ENCODE measurements at places on chromosomes 7 and 10.

- DNase-seq, result no peak
Observed at GRCh38 chr7:139541600-139542307, 18.3 kb downstream of the CLEC2L start.

GRCh38 chr7:79227044-79227443 is 226.4 kb downstream of the MAGI2 start:
- no peak for DNase-seq

DNA sequence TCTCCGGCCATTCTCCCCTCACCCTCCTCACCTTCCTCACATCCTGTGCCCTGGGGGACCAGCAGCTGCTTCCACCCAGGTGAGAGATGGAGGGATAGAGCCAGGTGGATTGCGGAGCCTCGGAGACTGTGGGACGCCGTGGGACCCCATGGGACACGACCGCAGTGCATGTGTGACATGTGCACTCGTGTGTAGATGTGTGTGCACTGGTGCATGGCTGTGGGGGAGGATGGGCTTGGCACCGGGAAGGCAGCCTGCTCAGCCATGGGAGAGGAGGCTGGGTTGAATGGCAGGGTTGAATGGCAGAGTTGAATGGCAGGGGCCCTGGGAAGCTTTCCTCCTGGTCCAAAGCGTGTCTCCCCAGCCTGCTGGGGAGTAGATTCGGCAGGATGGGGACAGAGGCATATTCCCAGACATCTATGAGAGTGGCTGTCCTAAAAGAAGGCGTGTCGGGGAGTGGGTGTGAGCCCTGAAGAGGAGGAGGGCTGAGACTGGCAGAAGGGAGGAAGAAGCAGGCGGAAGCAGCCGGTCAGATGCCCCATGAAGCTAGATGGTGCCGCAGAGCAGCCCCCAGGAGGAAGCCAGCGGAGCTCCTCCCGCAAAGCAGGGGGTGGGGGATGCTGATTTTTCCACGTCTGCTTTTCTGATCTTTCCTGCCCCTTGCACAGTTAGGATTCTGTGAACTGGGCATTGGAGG is 815 bp downstream of the GIMAP8 start:
- no peak for DNase-seq

- peak; percentile 35 for DNase-seq
Observed at GRCh38 chr10:60237977-60238758, 151.5 kb downstream of the ANK3 start.

DNA sequence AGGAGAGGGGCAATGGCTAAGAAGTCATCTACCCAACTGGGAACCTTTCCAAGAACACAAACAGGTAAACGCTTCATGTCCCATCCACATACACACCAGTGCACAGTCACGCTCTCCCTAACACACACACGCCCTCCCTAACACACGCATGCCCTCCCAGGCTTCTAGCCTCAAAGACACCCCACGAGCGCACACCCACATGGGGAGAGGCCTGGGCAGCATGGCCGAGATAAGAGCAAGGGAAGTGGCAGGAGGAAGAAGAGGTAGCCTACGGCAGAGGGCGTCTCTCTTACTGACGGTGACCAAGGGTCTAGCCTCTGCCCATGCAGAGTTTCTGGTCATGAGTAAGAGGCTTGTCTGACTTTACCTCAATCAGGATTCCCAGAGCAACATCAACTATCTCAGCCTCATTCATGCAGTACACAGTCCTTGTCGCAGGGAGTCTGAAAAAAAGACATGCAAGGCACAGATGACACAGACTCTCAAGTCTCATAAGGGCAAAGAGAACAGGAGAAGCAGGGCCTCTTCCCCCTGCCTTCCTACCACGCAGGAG is 3.1 kb downstream of the CYREN start:
- no peak for DNase-seq

- DNase-seq, result no peak
Observed at GRCh38 chr7:88758381-88759229, 895 bp upstream of the ZNF804B start.

GRCh38 chr7:31028417-31028992 is 23.6 kb upstream of the ADCYAP1R1 start:
- DNase-seq, result no peak

GRCh38 chr7:44213877-44214388 is 13.2 kb downstream of the YKT6 start:
- no peak for DNase-seq

GRCh38 chr7:15885678-15886077 is 199.2 kb upstream of the MEOX2 start:
- no peak for DNase-seq

DNA sequence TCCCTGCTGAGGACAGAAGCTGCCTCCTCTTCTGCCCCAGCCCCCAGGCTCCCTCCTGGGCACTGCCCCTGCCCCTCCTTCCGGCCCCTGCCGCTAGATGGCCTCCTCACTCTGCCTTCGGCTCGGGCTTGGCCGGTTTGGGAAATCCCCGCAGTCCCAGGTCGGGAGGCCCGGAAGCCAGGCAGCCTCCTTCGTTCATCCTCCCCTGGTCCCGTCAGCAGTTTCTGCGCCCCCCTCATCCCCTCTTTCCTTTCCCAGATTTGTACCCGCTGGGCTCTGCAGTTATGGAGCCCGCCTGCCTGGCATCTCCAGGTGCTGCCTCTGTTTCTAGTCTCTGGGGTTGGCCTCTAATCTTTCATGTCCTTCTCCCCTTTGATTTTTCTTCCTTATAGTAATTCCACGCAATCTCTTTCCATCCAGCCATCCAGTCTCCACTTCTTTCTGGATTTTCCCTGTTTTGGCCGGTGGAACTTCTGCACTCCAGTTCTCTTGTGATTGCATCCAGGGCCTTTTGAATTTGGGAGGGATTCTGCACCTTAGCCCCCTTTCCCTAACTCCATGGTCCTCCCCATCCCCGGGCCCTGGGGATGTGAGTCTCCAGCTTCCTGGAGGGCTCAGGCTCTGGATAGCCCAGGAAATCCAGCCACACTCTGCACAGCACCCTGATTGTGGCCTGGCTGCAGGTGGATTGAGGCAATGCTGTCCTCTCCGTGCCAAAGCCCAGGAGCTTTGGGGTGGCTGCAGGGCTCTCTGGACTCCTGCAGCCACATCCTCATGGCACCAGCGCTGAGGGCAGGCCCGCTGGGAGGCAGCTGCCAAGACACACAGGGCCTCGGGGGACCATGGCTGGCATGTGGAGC is 3.3 kb upstream of the SHH start:
- DNase-seq, result peak; percentile 63

GRCh38 chr7:52547308-52547910 is 488.0 kb upstream of the POM121L12 start:
- no peak for DNase-seq

DNA sequence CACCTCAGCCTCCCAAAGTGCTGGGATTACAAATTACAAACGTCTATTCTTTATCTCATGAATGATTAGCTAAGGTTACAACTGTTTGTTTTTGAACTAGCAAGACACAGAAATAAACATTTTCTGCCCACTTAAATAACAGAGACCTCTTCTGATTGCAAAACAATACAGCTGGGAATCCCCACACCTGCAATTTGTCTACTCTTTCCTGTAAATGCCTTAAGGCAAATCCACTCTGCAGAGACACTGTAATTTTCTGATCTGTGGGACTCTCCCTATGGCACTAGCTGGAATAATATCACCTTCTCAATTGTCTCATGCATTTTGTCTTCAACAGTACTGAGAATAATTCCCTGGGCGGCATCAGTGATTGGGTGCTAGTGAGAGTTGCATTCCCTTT is 149.3 kb upstream of the FAM3C start:
- DNase-seq, result no peak

DNA sequence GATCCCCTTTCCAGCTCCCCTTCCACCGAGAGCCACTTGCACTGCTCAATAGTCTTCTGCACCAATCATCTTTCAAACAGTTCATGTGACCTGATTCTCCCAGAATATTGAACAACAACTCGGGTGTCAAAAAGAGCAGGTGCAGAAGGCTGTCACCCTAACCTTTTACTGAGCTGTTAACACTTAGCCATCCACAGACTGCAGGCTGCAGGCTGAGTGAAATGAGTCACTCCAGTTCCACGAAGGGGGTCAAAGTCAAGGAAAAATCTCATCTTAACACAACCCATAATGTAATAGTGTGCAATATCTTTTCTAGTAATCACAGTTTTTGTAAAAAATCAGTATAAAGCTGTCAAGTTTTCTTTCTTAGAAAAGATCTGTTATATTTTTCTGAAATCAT is 63.1 kb downstream of the MTPAP start:
- no peak for DNase-seq

GRCh38 chr10:100743626-100744135 is 1.7 kb upstream of the PAX2 start:
- DNase-seq, result peak; percentile 85

DNA sequence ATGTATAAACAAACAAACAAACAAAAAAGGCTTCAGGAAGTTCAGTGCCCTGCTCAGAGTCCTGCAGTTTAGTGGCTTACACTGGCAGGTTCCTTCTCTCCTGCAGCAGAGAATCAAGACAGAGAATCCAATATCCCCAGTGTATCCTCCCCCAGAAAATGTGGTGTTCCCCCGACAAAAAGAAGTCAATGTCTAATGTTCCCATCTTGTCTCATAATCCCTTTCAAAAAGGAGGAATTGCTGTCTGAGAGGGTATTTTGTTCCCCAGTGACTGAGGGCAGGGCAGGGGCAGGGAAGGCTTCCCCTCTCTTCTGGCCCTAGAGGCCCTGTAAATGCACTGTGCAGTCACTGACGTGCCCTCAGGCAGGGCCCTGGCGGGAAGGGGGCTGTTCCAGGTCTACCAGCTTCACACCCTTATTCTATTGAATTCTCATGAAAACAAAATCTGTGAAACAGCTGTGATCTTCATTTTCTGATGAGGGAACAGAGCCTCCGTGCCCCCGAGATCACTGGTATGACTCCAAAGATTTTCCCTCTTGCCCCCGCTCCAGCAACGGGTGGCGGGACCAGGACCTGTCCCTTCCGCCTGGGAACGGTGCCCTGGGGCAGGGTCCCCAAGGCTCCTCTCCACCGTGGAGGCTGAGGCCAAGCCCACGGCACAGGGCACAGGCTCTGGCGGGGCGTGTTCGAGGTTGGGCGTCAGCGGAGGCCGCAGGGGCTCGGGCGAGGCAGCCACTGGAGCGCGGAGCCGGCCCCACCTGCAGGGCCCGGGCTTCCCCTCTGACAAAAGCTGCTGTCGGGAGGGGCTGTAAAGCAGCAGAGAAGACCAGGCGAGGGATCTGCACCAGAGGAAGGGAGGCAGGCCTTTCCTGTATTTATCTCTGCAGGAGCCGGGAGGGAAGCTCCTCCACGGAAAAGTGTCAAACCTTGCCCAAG is 13.4 kb upstream of the WDFY4 start:
- no peak for DNase-seq

DNA sequence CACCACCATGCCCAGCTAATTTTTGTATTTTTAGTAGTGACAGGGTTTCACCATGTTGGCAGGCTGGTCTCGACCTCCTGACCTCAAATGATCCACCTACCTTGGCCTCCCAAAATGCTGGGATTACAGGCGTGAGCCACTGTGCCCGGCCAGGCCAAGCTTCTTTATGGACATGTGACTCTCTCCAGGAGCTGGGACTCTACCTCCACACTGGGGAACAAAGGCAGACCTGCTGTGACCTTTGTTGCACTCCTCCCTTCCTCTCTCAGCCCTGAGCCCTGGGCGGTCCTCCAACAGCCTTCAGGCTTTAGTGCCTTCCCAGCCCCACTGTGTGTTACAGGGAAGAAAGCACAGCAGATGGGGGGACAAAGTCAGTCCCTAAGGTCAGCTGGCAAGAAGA is 55.0 kb upstream of the DUSP5 start:
- DNase-seq, result no peak
